ENCODE measurements at places on chromosomes 2 and 18. TPM values are rescaled to one million over a fixed set of nuclear protein-coding genes. Genes with fewer than 3 reads are reported as not detected.
A peak's percentile ranks its signal among the peaks of the same experiment; 100 is the strongest.

DNA sequence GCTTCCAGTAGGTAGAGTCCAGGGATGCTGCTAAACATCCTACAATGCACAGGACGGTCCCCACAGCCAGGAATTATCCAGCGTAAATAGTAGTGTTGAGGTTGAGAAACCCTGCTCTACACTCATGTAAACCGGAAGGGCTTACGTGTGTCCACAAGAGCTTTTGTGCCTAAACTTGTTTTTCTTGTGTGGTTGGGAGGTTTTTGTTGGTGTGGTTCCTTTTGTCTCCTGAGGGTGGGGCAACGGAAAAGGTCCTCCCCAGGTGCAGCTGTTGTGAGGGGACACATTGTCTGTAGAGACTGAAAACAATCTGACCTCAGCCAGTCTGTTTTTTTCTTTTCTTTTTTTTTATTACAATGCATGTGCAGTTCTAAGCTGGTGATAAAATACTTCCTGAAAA is 72.7 kb upstream of the MGAT5 start:
- peaks cover 4% of the 10 kb centered on the region for H3K4me1 ChIP-seq
- no peaks in the 10 kb centered on the region for H3K36me3 ChIP-seq
- no peak for DNase-seq
- no peak overlapping the region for H3K27ac ChIP-seq
- H3K27me3 ChIP-seq = no peaks in the 10 kb centered on the region

- no peaks in the 10 kb centered on the region for H3K27me3 ChIP-seq
- peaks cover 61% of the 10 kb centered on the region for H3K4me1 ChIP-seq
- DNase-seq = peak; percentile 53
- H3K36me3 ChIP-seq = no peaks in the 10 kb centered on the region
- no peak overlapping the region for H3K4me3 ChIP-seq
- H3K27ac ChIP-seq = no peak overlapping the region
Observed at GRCh38 chr18:77111449-77111848, 21.1 kb downstream of the MBP start.

DNA sequence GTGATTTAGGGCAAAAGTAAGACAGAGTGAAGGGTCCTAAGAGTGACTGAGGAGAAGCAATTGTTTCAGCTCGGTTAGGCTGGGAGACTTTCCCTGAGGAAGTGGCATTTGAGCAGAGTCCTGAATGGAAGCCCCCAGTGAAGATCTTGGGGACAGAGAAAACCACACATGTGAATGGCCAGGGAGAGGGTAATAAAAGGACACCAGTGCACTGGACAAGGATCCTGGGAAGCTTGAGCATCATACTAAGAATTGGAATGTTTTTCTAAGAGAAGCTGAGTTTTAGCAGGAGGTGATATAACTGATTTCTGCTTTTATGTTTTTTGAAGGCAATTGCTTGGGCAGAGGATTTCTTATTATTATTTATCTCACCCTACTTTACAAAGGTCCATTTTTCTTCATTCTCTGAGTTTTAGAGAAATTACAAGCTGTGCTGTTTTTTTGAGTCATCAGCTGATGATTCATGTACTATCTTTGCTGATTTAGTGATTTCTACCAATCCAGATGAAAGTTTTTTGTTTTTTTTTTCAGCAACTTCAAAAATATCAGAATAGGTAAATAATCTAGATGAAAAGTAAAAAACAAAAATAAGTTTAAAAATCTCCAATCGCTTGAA is 43.5 kb downstream of the MFSD6 start:
- H3K4me3 ChIP-seq = no peak overlapping the region
- no peaks in the 10 kb centered on the region for H3K36me3 ChIP-seq
- no peak for DNase-seq

GRCh38 chr2:10210336-10210735 is 87.8 kb downstream of the RRM2 start:
- H3K4me3 ChIP-seq = no peak overlapping the region
- no peaks in the 10 kb centered on the region for H3K4me1 ChIP-seq
- no peaks in the 10 kb centered on the region for H3K36me3 ChIP-seq
- no peak for DNase-seq

- peak overlapping the region; percentile 70 for H3K27ac ChIP-seq
- no peak overlapping the region for H3K4me3 ChIP-seq
- no peaks in the 10 kb centered on the region for H3K27me3 ChIP-seq
Observed at GRCh38 chr2:212145121-212145520, 393.5 kb downstream of the ERBB4 start.

DNA sequence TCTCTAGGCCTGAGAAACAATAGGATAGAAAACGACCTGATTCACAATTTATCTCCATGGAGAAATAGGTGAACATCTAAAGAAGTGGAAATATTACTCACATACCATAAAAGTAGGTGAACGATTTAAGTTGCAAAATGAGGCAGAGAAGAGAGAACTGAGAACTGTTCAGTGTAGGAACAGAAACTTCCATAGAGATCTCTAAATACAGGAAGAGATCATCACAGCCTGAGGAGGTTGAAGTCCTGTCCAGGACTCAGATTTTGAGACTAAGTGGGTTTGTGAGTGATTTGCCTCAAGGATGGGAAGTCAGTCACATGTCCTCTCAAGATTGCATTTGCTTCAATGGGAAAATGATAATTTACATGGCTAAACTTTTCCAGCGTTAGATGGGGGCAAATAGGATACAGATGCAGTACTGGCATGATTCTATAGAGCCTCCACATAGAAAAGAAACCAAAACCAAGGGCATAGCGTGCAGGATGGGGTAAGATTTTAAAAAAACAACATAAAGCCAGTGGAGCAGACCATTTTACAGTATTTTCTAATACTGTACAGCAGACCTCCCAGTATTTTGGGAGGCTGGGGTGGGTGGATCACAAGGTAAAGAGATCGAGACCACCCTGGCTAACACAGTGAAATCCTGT is 68.8 kb downstream of the MEP1B start:
- H3K4me1 ChIP-seq = no peaks in the 10 kb centered on the region
- H3K27me3 ChIP-seq = peaks cover 11% of the 10 kb centered on the region

GAL3ST2 gene
- total RNA-seq = not detected

KCNS3 gene
- not detected for total RNA-seq
